ENCODE measurements at places on chromosomes 3 and 15.

GRCh38 chr3:33541918-33542317, 101.7 kb upstream of the UBP1 start:
- DNase-seq: no peak

DNA sequence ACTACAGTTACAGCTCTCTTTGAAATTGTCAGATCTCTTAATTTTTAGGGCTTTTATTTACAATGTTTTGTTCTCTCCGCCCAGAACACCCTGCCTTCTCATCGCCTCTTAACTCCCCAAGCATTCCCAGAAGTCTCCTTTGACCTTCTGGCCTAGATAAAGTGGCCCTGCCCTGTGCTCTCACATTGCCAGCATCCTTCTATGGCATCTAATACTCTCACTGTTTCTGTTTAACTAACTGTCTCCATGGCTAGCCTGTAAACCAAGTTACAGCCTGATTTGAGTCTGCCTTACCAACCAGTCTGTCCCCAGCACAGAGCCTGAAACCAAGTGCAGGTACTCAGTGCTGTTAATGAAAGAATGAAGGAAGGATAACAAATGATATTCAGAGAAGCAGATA, 19.9 kb downstream of the COL8A1 start:
- DNase-seq: no peak

DNA sequence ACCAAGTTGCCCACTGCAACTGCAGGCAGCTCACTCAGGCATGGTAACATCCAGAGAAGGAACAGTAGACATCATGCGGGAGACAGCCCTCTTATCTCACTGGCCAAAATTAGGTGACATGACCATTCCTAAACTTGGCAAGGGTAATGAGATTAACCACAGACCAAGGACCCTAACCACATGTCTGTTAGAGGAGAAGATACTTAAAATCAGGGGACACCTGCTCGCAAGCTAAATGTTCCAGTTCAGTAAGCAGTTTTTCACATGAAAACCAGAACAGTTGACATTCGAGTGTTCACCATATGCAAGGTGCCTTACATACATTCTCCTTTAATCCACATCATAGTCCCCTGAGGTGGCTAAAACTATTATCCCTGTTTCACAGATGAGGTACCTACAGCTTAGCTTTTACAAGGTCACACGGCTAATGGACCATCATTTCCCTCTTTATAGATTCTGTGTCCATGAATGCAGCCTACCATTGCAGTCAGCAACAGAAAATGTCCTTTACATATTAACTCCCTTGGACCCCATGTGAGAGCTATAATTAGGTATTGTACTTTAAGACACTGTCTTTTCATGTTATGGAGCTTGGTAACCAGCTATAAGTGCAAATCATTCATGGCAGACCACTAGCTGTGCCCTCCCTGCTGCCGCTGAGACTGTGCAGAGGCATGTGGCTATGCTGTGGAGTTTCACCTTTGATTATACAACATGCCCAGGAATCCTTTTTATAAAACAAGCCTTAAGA, 154.1 kb downstream of the LIPC start:
- no peak for DNase-seq

DNA sequence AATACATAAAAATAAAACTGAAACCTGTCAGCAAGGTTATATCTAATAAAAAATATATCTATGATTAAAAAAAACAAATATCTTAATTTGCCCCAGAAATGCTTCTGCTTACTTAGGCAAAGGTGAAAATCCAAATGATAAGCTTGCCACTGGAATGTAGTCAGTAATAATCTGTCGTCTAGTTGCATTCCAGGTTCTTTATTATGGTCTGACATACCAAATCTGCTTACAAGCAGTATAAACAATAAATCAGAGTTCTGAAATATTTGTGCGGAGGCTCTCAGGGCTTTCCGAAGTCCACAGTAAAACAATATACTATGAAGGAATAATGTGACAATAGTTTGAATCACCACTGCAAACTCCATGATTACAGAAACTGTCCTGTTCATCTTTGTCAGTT, 1133.5 kb downstream of the ROBO1 start:
- no peak for DNase-seq

- no peak for DNase-seq
Observed at GRCh38 chr15:41417418-41418195, 712 bp downstream of the RTF1 start.

- no peak for DNase-seq
Observed at GRCh38 chr3:23481011-23481615, 278.0 kb downstream of the UBE2E2 start.

GRCh38 chr3:16174389-16174788, at the start of gene GALNT15:
TSS of gene GALNT15 (plus strand) at chr3:16174680. CDS start at chr3:16175152, 472 bp downstream.
- no peak for DNase-seq

DNA sequence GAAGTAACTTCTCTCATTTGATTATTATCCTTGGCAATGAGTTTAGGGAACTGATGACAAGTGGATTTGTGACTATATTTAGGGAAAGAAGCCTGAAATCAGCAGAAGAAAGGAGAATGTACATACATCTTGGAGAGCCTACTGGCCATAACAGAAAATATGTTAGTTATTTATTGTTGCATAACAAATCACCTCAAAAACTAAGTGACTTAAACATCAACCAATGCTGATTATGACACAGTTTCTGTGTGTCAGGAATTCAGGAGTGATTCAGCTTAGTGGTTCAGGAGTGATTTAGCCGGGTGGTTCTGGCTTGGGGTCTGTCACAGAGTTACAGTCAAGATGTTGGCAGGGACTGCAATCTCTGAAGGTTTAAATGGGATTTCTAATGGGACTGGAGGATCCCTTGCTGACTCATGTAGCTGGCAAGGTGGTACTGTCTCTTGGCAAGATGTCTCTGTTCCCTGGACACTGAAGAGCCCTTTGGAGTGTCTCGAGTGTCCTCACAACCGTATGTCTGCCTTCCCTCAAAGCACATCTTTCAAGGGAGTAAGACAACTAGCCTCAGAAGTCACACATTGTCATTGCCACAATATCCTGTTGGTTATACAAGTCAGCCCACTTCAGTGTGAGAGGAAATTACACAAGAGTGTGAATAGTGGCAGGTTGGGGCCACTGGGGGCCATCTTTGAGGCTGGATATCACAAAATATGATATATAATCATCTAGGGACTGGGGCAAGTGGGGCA, 248.9 kb downstream of the SV2B start:
- peak; percentile 75 for DNase-seq

- DNase-seq: no peak
Observed at GRCh38 chr3:23002836-23003732, 200.0 kb upstream of the UBE2E2 start.

GRCh38 chr3:150035301-150035779, 64.6 kb upstream of the PFN2 start:
- DNase-seq: no peak

All from GF-D8 (cell line).